ENCODE measurements at places on chromosomes 2 and 18.
A peak's percentile ranks its signal among the peaks of the same experiment; 100 is the strongest.

- H3K4me1 ChIP-seq = no peaks in the 10 kb centered on the region
- DNase-seq = no peak
- H3K36me3 ChIP-seq = peaks cover 42% of the 10 kb centered on the region
- H3K27me3 ChIP-seq = no peaks in the 10 kb centered on the region
- H3K27ac ChIP-seq = no peak overlapping the region
These were observed 11.9 kb downstream of the GPN1 start for GRCh38 chr2:27640722-27641245.

DNA sequence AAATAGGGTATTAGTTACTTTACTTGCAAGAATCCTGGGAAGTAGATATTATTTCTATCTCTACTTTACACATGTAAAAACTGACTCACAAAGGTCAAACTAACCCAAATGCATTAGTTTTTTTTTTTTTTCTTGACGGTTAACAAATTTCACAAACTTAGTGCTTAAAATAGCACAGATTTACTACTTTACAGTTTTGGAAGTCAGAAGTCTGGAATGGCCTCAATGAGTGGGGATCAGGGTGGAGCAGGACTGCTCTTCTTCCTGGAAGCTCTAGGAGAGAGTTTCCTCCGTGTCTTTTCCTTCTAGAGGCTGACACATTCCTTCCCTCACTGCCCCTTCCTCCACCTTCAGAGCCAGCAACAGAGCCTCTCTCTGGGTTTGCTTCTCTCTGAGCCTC is 117.2 kb downstream of the COL6A3 start:
- H3K4me3 ChIP-seq = no peak overlapping the region
- no peaks in the 10 kb centered on the region for H3K36me3 ChIP-seq
- H3K27me3 ChIP-seq = no peaks in the 10 kb centered on the region
- no peak for DNase-seq
- peak overlapping the region; percentile 63 for H3K27ac ChIP-seq

- no peaks in the 10 kb centered on the region for H3K36me3 ChIP-seq
- H3K27me3 ChIP-seq = peaks cover 21% of the 10 kb centered on the region
- H3K4me3 ChIP-seq = no peak overlapping the region
- H3K27ac ChIP-seq = no peak overlapping the region
These were observed 49.9 kb upstream of the RAB6C start for GRCh38 chr2:129929321-129930290.

- no peak overlapping the region for H3K4me3 ChIP-seq
- DNase-seq = no peak
- H3K36me3 ChIP-seq = peaks cover 41% of the 10 kb centered on the region
- no peaks in the 10 kb centered on the region for H3K27me3 ChIP-seq
These were observed 79.6 kb downstream of the STPG4 start for GRCh38 chr2:47075361-47076125.

- H3K4me1 ChIP-seq = no peaks in the 10 kb centered on the region
- no peaks in the 10 kb centered on the region for H3K27me3 ChIP-seq
- H3K36me3 ChIP-seq = no peaks in the 10 kb centered on the region
- no peak for DNase-seq
- no peak overlapping the region for H3K4me3 ChIP-seq
These were observed 71.4 kb upstream of the LDLRAD4 start for GRCh38 chr18:13147130-13147529.

DNA sequence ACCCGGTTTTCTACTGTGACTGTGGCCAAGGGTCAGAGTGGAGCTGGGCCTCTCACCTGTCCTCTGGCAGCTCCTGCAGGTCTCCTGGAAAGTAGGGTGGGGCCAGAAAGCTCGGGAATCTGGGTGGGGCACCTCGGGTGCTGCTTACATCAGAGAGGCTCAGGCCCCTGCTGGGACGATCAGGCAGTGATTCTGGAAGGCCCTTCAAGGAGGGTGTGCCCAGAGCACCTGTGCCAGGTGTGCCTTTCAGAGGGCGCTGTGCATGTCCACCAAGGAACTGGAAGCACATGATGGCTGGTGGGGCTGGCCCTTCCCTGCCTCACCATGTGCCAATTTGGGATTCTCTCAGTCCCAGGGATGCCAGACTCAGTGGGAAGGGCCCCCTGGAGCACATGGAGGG is 44.0 kb downstream of the ATP6V1C2 start:
- H3K4me3 ChIP-seq = no peak overlapping the region
- no peak overlapping the region for H3K27ac ChIP-seq
- H3K27me3 ChIP-seq = no peaks in the 10 kb centered on the region
- H3K36me3 ChIP-seq = peaks cover 4% of the 10 kb centered on the region
- no peak for DNase-seq

DNA sequence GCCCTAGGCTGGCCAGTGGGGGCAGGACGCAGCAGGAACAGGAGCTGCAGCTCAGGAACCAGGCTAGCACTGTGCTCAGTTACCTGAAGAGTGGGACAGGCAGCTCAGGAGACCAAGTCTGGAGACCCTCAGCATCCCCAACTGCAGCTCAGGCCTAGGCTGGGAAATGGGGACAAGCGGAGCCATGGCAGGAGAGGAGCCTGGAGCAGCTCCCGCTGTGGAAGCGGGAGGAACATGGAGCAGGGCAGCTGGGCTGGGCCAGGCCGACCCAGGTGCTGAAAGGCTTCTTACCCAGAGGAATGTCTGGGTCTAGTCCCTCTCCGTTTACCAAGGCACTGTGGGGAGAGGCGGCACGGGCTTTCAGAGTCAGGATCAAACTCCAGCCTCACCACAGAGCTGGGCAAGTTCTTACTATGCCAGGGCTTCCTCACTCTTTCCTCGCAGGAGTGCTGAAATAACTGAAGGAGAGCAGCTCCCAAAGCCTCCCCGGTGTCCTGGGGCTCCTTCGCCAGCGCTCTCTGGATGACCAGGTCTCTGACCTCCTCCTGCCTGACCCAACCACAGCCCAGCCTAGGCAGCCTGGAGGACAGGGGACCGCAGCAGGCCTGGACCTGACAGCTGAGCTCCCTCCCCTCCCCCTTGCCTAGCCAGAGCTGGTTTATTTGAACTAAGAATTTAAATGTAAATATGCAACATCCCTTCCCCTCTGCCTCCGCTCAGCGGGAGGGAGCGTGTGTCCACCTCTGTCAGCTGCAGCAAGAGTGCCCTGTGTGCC is 247.8 kb upstream of the SIX2 start:
- H3K4me3 ChIP-seq = no peak overlapping the region
- no peaks in the 10 kb centered on the region for H3K36me3 ChIP-seq
- DNase-seq = no peak
- peaks cover 33% of the 10 kb centered on the region for H3K4me1 ChIP-seq
- peaks cover 10% of the 10 kb centered on the region for H3K27me3 ChIP-seq

- no peaks in the 10 kb centered on the region for H3K27me3 ChIP-seq
- H3K27ac ChIP-seq = peak overlapping the region; percentile 63
- H3K4me3 ChIP-seq = no peak overlapping the region
- DNase-seq = peak; percentile 97
These were observed 44.3 kb downstream of the MYCN start for GRCh38 chr2:15984368-15985255.

DNA sequence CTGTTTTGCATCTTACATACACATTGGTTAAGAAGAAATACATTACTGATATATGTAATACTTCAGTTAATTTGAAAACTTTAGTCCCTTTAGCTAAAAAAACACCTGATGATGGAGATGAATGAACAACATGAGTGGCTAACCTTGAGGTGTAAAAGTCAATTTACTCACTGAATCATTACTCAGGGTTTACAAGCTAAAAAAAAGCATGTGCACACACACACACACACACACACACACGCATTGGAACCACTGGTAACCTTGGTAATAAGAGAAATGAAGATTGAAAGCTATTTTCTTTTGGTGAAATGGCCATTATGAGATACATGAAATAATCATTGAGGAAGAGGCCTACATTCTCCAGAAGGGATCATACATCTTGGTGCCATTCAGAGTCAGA is 51.8 kb downstream of the KCTD1 start:
- no peak overlapping the region for H3K27ac ChIP-seq
- H3K4me1 ChIP-seq = no peaks in the 10 kb centered on the region
- H3K4me3 ChIP-seq = no peak overlapping the region
- H3K27me3 ChIP-seq = no peaks in the 10 kb centered on the region
- no peak for DNase-seq
- peaks cover 3% of the 10 kb centered on the region for H3K36me3 ChIP-seq

- H3K27me3 ChIP-seq = no peaks in the 10 kb centered on the region
- peaks cover 75% of the 10 kb centered on the region for H3K36me3 ChIP-seq
- H3K4me1 ChIP-seq = peaks cover 68% of the 10 kb centered on the region
- H3K27ac ChIP-seq = peak overlapping the region; percentile 76
- H3K4me3 ChIP-seq = no peak overlapping the region
- no peak for DNase-seq
These were observed 6.8 kb downstream of the DNAJB2 start for GRCh38 chr2:219285894-219286425.

- H3K4me1 ChIP-seq = no peaks in the 10 kb centered on the region
- H3K36me3 ChIP-seq = no peaks in the 10 kb centered on the region
- H3K27ac ChIP-seq = no peak overlapping the region
- no peak for DNase-seq
- no peaks in the 10 kb centered on the region for H3K27me3 ChIP-seq
- H3K4me3 ChIP-seq = no peak overlapping the region
These were observed 59.9 kb upstream of the PEX13 start for GRCh38 chr2:60957643-60958042.

DNA sequence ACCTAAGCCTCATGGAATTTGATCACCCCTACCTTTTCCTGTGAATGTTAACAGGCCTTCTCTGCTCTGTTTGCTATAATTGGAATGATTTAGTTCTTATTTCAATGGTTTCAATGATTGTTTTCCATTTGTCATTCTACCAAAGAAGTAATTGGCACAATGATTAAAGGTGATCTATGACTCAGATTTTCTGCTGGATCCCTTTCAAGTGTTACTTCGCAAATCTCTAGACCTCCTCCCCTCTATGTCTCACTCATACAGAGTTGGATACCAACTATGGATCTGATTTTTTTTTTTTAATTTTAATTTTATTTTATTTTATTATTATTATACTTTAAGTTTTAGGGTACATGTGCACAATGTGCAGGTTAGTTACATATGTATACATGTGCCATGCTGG is 29.6 kb upstream of the FAM117B start:
- DNase-seq = no peak
- H3K36me3 ChIP-seq = no peaks in the 10 kb centered on the region
- H3K4me3 ChIP-seq = no peak overlapping the region
- H3K27ac ChIP-seq = no peak overlapping the region

GRCh38 chr2:224381521-224382279 is 20.2 kb downstream of the FAM124B start:
- H3K4me3 ChIP-seq = no peak overlapping the region
- peaks cover 5% of the 10 kb centered on the region for H3K4me1 ChIP-seq
- no peaks in the 10 kb centered on the region for H3K27me3 ChIP-seq
- no peaks in the 10 kb centered on the region for H3K36me3 ChIP-seq

- H3K4me1 ChIP-seq = no peaks in the 10 kb centered on the region
- H3K27ac ChIP-seq = no peak overlapping the region
- no peak overlapping the region for H3K4me3 ChIP-seq
These were observed 34.7 kb downstream of the C2orf74 start for GRCh38 chr2:61196671-61197070.
